ENCODE measurements at places on chromosomes 12 and 14.

DNA sequence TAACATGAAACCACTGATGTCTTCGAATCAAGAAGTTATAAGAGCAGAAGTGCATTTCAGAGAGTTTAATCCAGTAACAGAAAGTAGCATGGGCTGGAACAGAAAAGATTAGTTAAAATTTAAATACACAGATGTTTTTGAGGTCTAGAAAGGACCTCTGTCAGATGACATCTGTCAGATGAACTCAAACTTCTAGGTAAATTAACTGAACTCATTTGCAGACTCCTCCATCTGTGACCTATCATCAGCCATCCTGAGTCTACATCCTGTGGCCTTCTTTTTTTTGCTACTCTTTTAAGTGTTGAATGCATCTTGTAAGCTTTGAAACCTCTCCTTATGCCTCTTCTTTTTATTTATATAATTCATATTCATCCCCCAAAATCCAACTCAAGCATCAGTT, 53.3 kb downstream of the C2CD5 start:
- DNase-seq: no peak

- DNase-seq: no peak
These were observed 18.5 kb downstream of the GAS2L3 start for GRCh38 chr12:100591979-100592378.

DNA sequence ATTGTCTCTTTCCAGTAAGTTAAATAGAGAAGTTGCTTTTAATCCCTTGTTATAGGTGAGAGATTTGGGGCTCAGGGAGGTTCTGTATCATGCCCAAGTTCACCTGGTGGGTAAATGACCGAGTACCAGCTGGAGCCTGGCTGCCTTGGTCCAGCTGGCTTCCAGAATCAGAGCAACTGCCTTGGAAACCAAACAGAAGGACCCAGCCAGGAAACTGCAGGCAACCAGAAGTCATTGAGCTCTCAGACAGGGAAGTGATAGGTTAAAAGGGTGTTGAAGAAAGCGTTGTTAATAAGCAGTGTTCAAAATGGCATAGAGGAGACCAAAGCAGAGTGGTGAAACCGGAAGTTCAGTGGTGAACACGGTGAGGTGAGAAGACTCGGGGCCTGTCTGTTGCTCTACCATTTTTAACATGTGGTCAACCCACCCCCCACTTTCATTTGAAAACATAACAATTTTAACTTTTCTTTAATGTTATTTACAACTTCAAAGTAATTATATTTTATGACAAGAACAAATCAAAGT, 54.9 kb downstream of the PLEKHG7 start:
- no peak for DNase-seq

- DNase-seq: peak; percentile 66
These were observed 805.4 kb downstream of the VRK1 start for GRCh38 chr14:97602438-97603117.

DNA sequence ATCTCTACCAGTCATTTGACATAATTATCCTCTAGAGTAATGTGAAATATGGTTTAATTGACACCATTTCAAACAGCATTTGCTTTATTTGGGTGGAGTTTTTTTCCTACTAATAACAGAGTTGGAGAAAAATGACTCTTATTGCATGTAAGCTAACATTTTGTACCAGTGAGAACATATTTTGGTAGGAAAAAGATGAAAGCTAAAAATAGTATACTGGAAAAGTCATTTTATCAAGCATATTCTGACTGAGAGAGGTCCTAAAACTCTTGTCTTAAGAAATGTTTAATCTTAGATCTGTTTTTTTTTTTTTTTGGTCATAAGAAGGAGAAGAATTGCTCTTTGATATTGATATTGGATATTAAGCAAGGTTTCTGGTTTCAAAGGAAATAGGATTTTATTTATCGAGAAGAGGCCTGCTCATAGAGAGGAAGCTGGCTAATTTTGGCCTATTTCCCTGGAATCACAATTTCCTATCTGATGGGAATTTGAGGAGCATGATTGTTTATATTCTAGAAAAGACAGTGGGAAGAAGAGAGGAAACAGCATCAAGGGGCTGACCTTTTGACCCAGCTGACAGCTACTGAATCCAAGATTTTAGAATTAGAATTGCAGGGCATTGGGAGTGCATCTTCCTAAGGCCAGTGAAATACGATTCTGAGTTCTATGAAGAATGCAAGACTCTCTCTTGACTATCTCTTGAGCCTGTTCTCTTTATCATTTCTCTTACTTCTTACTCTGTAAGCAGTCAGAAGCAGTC, 19.4 kb downstream of the OTOGL start:
- no peak for DNase-seq

DNA sequence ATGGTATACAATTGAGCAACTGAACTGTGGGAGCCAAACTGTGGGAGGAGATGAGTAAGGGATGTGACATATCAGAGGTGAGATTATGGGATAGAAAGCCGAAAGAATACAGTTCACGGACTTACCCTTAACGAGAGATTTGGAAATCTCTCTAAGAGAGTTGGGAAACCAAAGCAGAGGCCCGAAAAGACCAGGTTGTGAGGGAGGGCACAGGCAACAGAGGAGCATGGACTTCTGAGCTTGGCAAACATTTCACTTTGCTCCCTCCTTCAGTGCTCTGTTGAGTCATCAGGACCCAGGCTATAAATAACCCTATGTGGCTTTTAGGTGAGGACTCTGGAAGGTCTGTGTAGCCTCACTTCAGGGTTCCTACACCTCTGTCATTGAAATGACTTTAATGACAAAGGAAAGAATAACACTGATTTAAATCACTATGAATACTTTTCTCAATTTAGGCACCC, 120.6 kb downstream of the TGFB3 start:
- DNase-seq: no peak

- peak; percentile 32 for DNase-seq
These were observed at the start of gene OAS2 for GRCh38 chr12:112978163-112979040. Gene OAS2, plus strand, starts transcription at chr12:112978519. Its CDS starts 90 bp downstream, at chr12:112978609.

DNA sequence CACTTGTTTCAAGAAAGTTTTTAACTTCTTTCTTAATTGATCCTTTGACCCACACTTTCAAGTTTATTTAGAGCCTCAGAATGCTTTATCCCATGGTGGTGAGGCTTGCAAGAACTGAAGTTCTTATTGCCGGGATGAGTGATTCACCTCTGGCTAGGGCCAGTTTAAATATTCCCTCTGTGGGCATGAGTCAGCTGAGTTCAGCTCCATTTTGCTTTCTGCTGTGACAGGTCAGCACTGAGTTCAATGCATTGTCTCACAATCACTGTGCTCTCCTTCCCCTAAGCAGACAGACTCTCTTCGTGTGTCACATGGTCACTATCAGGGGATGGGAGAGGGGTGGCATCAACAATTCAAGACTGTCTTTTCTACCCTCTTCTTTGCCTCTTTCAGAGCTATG, 514.6 kb upstream of the FBXO33 start:
- no peak for DNase-seq

DNA sequence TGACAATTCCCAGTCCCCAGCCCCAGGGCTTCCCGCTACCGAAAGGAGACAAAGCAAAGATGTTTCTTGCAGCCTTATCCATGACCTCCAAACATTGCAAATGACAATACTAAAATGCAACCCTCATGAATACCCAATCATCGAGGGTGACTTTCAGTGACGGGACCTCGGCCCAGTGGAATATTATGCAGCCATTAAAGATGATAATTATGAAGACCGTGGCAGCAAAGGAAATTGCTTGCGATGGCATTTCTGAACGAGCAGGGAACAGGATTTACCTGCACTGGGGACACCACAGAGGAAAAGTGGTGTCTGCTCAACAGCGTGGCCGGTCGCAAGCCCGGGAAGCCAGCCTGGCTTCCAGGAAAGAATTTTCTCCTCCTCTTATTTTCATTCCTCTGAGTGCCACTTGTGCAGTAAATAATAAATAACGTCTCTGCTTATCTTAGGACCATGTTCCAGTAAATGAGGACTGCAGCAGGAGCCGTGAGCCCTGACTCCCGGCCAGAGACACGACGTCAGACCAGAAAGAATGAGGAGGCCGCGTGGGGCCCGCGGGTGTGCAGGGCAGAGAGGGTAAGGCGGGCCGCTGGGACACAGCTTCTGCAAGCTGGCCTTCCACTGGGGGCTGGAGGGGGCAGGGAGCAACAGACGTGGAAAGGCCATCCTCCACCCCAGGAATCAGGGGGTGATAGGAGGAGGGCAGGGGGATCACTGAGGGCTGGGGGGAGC, 6.6 kb downstream of the C14orf180 start:
- no peak for DNase-seq

DNA sequence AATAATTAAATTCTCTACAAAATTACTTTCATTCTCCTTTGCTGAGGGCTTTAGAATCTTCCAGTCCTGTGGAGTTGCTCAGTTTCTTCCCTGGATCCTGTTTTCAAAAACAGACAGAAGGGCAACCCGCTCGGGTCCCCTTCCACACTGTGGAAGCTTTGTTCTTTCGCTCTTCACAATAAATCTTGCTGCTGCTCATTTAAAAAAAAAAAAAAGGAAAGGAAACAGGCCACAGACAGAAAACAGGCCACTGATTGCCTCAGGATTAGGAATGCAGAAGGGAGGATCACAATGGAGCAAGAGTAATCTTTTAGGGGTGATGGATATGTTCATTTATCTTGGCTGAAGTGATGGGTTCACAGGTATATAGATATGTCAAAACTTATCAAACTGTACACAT, 29.5 kb upstream of the HIGD1C start:
- no peak for DNase-seq

DNA sequence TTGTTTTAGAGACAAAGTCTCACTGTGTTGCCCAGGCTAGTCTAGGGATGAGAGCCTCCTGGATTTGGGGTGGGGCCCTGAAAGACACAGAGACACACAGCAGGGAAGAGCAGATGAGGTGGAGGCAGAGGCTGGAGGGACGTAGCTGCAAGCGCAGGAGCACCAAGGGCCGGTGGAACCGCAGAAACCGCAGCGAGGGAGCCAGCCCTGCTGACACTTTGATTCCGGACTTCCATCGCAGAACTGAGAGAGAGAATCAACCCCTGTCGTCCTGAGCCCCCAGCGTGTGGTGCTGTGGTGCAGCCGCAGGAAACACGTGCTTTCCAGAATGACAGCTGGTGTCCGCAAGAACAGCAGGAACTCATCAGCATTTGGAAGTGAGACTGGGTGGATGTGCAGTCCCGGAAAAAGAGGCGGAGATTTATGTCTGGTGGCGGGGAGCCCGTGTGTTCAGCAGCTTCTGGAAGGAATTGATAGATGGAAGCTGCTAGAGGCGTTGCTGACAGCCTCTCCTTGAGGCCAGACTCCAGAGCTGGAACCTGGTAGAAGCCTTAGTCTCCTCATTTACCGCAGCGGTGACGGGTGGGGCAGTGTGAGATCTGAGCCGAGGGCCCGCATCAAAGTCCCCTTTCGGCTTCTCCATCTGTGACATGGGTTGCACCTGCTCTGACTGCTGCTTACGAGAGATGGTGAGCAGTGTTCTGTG, 21.9 kb upstream of the KLC1 start:
- no peak for DNase-seq

GRCh38 chr12:42213023-42213422, 25.0 kb downstream of the YAF2 start:
- DNase-seq: no peak

- DNase-seq: no peak
These were observed 37.1 kb downstream of the ZC3H14 start for GRCh38 chr14:88599761-88600439.

DNA sequence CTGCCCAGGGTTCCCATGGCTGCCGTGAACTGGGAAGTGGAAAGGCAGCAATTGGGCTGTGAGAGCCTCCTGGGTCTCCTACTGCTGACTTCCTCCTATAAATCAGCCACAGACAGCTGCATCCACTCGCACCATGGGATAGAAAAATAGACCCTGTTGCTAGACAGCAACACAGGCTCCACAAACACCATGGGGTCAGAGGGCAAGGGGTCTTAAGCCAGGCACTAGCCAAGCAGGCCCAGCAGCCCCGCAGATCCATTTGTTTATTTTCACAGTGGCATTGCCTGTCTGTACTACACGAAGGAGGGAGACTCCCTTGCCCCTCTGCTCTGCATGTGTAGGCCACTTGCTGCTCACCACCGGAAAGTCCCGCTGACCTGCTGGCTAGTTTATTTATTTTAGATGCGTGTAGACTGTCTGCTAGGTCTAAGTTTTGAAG, 139.8 kb downstream of the DACT1 start:
- no peak for DNase-seq

DNA sequence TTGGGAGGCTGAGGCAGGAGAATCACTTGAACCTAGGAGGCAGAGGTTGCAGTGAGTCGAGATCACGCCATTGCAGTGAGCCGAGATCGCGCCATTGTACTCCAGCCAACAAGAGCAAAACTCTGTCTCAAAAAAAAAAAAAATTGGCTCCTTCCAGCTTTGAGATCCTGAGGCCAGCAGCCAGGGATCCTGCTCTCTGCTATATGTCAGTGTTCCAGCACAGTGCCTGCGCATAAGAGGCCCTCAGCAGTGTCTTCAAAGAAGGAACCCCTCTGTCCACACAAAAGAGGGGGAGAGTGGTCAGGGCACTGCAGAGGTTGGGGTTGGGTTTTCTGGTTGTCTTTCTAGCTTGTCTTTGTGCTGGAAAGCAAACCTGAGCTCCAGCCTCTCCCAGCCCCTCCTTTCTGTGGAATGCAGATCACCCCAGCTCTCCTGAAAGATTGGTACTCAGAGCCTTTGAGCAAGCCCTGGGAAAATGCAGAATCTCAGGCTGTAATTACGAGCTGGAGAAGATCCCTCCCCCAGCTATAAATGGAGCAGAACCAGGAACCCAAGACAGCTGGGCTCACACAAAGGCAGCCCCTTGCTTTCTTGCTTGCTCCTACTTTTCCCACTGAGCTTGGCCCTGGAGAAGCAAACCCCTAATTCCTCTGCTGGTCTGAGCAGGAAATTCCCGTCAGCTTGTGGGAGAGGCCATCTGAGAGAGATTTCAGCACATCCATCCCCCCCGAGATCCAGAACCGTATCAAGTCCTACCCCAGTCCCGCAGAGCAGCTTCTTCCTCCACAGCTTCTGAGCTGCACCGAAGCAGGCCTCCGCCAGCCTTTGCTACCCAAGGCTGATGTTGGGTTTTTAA, 205.7 kb downstream of the ZFP36L1 start:
- no peak for DNase-seq

- DNase-seq: no peak
These were observed 28.7 kb downstream of the CCDC85C start for GRCh38 chr14:99575043-99576023.

- DNase-seq: no peak
These were observed 111.0 kb upstream of the NCOR2 start for GRCh38 chr12:124678421-124678893.

DNA sequence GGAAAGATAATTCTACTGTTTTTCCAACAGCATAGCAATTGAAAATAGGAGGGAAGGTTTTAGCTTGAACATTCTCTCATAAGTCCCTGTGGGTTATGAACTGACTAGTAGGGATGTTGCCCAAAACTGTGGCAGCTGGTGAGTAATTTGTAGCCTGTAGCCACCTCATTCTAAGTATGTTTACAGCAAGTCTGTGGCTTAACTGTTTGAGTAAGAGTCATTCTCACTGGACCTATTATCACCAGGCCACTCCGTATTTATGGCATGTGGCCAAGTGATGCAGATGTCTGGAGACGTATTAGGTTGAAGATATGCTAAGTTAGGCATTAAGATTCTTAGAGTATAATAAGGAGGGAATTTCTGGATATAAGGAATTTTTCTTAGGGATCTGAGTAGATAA, 458.3 kb downstream of the ETNK1 start:
- DNase-seq: no peak

DNA sequence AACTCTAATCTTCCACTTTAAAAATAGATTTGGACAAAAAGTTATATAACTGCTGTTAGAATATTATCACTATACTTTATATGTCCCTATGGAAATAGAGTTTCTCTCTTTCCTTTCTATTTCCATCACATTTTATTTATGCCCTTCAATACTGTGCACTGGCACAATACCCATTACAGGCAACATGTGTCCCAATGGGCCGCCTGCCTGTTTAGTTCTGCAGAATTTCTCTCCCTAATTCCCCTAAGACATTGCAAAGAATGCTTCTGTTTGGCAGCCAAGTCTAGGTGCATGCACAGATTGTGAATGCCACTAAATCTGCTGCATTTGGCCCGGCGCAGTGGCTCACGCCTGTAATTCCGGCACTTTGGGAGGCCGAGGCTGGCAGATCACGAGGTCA, 520.4 kb upstream of the FLRT2 start:
- no peak for DNase-seq

All from activated naive CD4-positive, alpha-beta T cell (primary cell).